ENCODE measurements at places on chromosomes 6 and 20.

DNA sequence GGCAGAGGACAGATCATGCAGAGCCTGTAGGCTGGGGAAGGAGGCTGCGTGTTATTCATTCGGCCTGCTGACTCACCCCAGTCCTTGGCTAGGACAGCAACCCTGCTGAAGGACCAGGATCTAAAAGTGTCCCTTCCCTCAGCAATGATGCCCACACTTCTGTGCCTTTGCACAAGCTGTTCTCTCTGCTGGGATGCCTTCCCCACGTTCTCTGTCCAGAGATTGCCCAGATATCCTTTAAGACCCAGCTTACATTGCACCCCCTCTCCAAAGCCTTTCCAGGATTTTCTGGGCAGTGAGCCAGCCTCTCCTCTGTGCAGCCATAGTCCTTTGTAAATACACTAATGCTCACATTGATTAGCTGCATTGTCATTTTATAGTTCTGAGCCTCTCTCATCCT is 99.3 kb upstream of the CHD6 start:
- DNase-seq = no peak

DNA sequence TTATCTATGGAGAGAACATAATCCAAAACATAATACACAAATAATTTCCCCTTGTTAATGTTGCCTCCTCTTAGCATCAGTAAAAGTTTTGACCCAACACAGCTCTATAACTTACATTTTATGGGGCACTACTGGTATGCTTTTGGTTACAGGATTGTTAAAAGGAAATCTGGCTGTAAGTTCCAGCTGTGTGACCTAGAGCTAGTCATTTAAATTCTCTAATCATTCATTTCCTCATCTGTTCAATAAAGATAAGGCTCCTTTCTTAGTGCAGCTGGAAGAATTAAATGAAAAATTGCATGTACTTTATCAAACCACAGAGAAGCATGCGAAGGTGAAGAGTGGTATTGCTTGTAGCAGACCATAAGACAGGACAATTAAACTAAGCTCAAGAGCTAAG is 4.6 kb downstream of the SLC17A2 start:
- no peak for DNase-seq

DNA sequence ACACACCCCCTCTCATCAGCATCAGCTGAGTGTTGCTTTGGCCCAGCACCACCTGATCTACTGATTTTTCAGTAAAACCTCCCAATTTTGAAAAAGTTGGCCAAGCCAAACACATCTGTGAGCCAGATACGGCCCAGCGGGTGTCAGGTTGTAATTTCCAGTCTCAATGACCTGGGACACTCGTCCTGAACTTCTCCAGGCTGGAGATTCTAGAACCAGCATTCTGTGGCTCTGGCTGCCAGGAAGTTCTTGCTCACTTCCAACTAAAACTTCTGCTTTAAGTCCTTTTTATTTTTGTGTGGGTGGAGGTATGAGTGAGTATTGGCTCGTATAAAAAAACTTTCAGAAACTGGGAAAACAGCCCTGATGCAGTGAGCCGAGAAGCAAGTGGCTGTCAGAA is 5.1 kb downstream of the KIAA1755 start:
- DNase-seq = no peak

- DNase-seq = no peak
Measured at GRCh38 chr20:33897313-33897912, 86.3 kb downstream of the CHMP4B start.

GRCh38 chr6:41318261-41318653 is 17.2 kb upstream of the NCR2 start:
- no peak for DNase-seq

DNA sequence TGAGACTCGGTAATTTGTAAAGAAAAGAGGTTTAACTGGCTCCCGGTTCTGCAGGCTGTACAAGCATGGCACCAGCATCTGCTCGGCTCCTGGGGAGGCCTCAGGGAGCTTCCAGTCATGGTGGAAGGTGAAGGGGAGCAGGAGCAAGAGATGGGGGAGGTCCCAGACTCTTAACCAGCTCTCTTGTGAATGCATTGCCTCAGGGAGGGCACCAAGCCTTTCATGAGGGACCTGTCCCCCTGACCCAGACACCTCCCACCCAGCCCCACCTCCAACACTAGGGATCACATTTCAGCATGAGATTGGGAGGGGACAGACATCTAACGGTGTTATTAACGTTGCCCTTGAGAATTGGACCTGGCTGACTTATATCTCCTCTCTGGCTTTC is 68.6 kb downstream of the PTPN1 start:
- DNase-seq = no peak

GRCh38 chr6:16473184-16473907 is 235.0 kb downstream of the GMPR start:
- no peak for DNase-seq

DNA sequence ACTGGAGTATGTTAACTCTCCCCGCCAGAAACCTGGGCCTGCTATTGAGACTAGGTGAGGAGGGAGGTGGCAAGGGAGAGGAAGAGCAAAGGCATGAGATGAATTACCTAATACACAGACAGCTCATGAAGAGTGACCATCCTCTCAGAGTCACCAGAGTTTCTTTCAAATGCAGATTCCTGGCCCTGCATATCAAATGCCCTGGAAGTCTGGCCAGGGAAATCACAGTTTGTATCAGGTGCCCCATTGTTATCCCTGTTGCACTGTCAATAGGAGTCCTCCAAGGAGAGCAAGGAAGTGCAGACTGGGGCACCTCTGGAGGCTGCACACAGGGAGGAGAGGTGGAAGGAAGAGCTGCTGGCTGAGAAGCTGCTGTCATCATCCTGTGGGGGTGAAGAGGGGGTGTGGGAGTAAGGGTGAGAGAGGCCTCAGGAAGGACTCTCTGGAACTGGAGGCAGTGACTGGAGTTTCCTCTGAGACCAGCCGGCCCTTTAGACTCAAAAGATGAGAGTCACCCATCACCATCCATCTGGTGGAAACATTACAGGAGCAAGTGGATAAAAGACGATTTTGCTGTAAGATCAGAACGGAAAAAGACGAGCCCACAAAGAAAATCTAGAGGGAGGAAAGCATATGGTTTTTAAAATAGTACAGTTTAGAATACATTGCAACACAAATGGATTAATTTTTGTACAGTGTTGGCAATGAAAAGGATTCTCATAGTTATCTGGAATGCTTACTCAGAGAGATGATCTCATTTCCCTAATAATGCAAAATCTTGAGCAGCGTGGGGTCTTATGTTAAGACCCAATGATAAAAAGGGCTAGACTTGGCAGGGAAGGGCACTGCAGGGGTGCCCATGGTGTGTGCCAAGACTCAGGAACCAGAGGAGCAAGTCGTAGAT is 268.1 kb downstream of the UST start:
- no peak for DNase-seq

DNA sequence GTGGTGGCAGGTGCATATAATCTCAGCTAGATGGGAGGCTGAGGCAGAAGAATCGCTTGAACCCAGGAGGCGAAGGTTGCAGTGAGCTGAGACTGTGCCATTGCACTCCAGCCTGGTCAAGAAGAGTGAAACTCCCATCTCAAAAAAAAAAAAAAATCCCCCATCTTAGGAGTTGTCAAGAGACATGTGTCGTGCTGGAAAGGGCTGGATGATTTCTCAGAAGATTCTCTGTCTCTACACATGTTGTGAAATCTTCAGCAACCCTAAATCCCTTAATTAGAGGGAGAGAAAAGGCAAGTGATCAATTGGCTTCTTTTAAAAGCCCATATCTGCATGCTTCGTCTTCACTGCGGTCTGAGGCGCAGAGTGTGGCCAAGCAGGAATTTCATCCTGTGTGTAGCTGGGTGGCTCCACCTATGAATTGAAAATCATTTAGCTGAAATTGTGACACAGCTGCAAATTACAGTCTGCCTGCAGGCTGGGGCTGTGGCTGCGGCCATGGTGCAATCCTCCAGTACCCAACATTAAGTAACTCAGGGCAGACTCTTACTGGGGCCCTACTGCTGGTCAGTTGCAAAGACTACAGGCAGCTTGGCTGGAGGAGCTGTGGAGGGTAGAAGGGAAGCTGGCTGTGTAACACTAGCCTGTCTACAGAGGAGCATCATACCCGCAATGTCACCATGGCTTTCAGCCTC is 3.2 kb upstream of the TGM3 start:
- DNase-seq = no peak

DNA sequence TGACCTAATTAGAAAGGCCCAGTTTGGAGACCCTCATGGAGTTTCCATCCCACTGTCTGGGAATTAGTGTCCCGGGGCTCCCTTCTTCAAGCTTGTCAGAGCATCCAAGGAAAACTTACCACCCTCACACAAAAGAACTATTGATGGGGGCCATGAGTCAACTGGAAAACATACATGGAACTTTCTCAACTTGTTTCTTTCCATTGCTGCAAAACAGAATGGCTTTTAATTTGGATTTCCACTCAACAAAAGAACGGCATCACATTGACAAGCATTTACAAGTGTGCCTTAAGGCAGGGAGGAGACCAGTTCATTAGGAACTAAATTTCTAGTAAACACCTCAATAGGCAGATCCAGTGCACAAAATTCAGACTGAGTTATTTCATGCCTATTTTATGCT is 289.1 kb upstream of the PREP start:
- DNase-seq = no peak

- DNase-seq = peak; percentile 23
Measured at GRCh38 chr6:157258878-157259277, 64.4 kb downstream of the TMEM242 start.

DNA sequence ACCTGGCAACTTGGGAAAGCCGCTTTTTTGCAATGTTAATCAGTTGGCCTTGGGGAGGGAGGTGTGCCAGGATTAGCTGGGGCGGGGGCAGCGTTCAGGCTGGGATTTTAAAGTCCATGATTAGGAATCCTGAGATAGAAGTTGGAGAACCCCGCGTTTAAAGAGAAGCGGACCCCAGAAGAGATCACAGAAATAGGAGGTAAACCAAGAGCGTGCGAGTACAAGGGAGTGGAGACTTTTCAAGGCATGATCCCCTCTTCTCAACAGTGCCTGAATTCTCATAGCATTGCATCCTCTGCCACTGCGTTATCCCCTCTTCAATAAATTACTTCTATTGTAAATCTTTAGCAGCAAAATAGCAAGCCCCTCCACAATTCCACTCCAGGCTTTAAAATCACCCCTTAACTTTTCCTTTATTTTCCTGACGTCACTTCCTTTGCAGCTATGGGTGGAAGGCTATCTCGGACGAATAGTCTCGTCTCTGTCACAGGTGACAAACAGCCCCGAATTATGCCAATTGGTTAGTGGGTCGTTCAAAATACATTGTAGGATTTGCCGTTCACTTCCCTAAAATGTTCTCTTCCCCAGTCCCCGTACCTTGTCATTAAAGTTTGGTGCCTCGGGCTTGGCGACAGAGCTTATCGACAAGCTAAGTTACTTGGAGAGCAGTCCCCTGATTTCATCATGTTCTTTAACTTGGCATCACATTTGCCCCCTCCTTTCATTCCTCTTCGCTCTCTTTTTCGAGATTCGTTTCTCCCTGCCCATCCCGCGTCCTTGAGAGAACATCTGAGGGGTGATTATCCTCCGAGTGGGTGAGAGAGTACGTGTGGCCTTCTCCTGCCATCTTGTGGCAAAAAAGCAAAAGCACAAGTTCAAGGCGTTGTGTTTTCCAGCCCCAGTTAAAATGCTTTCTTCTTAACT is 17.1 kb downstream of the OR2B2 start:
- peak; percentile 39 for DNase-seq

- no peak for DNase-seq
Measured at GRCh38 chr6:138184230-138184629, 22.5 kb downstream of the ARFGEF3 start.

- DNase-seq = no peak
Measured at GRCh38 chr6:137432054-137432611, 62.1 kb downstream of the OLIG3 start.

All from activated effector memory CD4-positive, alpha-beta T cell treated with Interleukin-2 at 50 U/mL for 16 hours (primary cell).